ENCODE measurements at places on chromosomes 1 and 21. TPM values are rescaled to one million over a fixed set of nuclear protein-coding genes. Genes with fewer than 3 reads are reported as not detected.

NUP210L gene
- polyA plus RNA-seq: 0.04 TPM

SLC5A9 gene
- 18.4 TPM for polyA plus RNA-seq

SVBP gene
- 64.8 TPM for polyA plus RNA-seq

RGS13 gene
- not detected for polyA plus RNA-seq

TRIM67 gene
- polyA plus RNA-seq: 0.08 TPM

SPATA46 gene
- polyA plus RNA-seq: 0.66 TPM

BRINP3 gene
- 4.0 TPM for polyA plus RNA-seq

TMCO1 gene
- 184 TPM for polyA plus RNA-seq

GRHL3 gene
- 6.7 TPM for polyA plus RNA-seq

TINAGL1 gene
- 51.0 TPM for polyA plus RNA-seq

PTAFR gene
- 2.3 TPM for polyA plus RNA-seq

ORC1 gene
- 7.3 TPM for polyA plus RNA-seq

LCE3E gene
- not detected for polyA plus RNA-seq

HUNK gene
- polyA plus RNA-seq: 18.7 TPM

BRINP2 gene
- polyA plus RNA-seq: 0.44 TPM

ADAMTS5 gene
- 24.7 TPM for polyA plus RNA-seq

GBP7 gene
- polyA plus RNA-seq: not detected

ADORA3 gene
- polyA plus RNA-seq: 0.56 TPM

CA6 gene
- polyA plus RNA-seq: not detected

CATSPERE gene
- polyA plus RNA-seq: 1.6 TPM

HMGCS2 gene
- 66.3 TPM for polyA plus RNA-seq

PALMD gene
- 2.2 TPM for polyA plus RNA-seq

TAS1R1 gene
- polyA plus RNA-seq: 0.15 TPM

AIRE gene
- polyA plus RNA-seq: 0.28 TPM

TMEM82 gene
- 3.0 TPM for polyA plus RNA-seq

ZP4 gene
- polyA plus RNA-seq: not detected

GBP6 gene
- polyA plus RNA-seq: not detected

SESN2 gene
- polyA plus RNA-seq: 20.8 TPM

ZNF695 gene
- 3.8 TPM for polyA plus RNA-seq

DNASE2B gene
- not detected for polyA plus RNA-seq

OPN3 gene
- 50.6 TPM for polyA plus RNA-seq

WNT2B gene
- 2.5 TPM for polyA plus RNA-seq

CD5L gene
- not detected for polyA plus RNA-seq

GLUL gene
- 312 TPM for polyA plus RNA-seq

CHD1L gene
- polyA plus RNA-seq: 46.2 TPM

KPRP gene
- not detected for polyA plus RNA-seq

PIK3CD gene
- polyA plus RNA-seq: 6.2 TPM

OR10J1 gene
- polyA plus RNA-seq: not detected

HSD3B1 gene
- polyA plus RNA-seq: 0.13 TPM

TMPRSS2 gene
- 35.5 TPM for polyA plus RNA-seq
